ENCODE measurements at places on chromosomes 5 and 9. TPM values are rescaled to one million over a fixed set of nuclear protein-coding genes. Genes with fewer than 3 reads are reported as not detected.
A peak's percentile ranks its signal among the peaks of the same experiment; 100 is the strongest.

Gene ADAMTS19
- total RNA-seq = not detected

DNA sequence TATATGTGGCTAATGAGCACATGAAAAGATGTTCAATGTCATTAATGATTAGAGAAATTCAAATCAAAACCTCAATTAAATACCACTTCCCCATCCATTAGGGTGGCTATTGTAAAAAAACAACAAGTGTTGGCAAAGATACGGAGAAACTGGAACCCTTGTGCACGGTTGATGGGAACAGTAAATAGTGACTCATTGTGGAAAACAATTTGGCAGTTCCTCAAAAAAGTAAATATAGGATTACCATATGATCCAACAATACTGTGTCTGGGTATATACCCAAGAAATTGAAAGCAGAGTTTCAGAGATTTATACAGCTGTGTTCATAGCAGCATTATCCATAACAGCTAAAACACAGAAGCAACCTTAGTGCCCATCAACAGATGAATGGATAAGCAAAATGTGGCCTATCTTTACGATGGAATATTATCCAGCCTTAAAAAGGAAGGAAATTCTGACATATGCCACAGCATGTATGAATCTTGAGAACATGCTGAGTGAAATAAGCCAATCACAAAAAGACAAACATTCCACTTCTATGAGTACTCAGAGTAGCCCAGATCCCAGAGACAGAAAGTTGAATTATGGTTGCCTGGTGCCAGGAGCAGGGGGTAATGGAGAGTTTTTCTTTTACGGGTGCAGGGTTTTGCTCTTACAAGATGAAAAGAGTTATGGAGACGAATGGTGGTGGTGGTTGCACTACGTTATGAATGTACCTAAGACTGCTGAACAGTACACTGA lies 41.4 kb upstream of the LRRC14B start:
- no peak overlapping the region for H3K27ac ChIP-seq
- H3K36me3 ChIP-seq = no peaks in the 10 kb centered on the region
- no peak overlapping the region for H3K4me3 ChIP-seq
- no peaks in the 10 kb centered on the region for H3K4me1 ChIP-seq

GRCh38 chr5:128276537-128277216 lies 193.1 kb downstream of the SLC12A2 start:
- H3K4me1 ChIP-seq = no peaks in the 10 kb centered on the region
- no peak overlapping the region for H3K27ac ChIP-seq
- H3K27me3 ChIP-seq = no peaks in the 10 kb centered on the region
- no peak overlapping the region for H3K4me3 ChIP-seq

Gene LRRC70
- 0.90 TPM for total RNA-seq

DNA sequence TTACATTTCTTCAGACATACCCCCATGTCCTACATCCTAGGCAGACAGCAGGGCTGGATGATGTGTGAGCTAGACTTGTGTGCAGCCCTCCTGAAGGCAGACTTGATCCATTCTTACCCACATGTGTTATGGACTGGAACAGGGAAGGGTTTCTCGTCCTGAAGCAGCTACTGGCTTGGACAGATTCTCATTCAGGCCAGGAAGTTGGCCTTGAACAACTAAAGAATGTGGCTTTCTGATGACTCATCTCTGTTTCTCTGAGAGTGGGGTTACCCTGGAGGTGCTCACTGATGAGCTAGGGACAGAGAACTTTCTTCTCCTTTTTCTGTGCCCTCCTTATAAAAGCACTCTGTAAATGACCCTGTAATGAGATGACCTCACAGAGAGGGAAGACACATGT lies 246.5 kb downstream of the PCSK5 start:
- no peak for DNase-seq
- H3K36me3 ChIP-seq = no peaks in the 10 kb centered on the region
- H3K4me1 ChIP-seq = no peaks in the 10 kb centered on the region
- H3K27ac ChIP-seq = no peak overlapping the region

GRCh38 chr5:75465480-75465879 lies 45.9 kb downstream of the CERT1 start:
- no peaks in the 10 kb centered on the region for H3K36me3 ChIP-seq
- DNase-seq = no peak
- no peaks in the 10 kb centered on the region for H3K27me3 ChIP-seq
- no peak overlapping the region for H3K27ac ChIP-seq

DNA sequence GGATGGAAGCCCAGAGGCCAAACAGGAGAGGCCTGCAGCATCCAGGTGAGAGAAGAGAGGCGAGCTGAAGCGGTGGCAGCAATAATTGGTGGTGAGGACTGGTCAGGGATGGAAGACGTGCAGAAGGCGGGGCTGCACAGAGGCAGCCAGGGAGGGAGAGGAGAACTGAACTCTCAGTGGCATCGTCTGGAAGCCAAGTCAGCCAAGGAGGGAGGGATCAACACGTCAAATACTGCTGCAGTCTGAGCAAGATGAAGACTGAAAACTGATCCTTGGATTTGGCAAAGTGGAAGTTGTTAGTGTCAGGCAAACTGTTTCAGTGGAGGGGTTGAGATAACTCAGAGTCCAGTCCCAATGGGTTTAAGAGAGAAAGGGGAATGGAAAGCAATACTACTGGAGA lies 145.4 kb downstream of the CDK5RAP2 start:
- peak; percentile 35 for DNase-seq
- peaks cover 28% of the 10 kb centered on the region for H3K36me3 ChIP-seq
- peak overlapping the region; percentile 51 for H3K27ac ChIP-seq
- no peaks in the 10 kb centered on the region for H3K27me3 ChIP-seq

GRCh38 chr9:85173967-85174366 lies 504.4 kb downstream of the NTRK2 start:
- H3K4me1 ChIP-seq = no peaks in the 10 kb centered on the region
- no peak overlapping the region for H3K27ac ChIP-seq
- peaks cover 2% of the 10 kb centered on the region for H3K27me3 ChIP-seq
- H3K36me3 ChIP-seq = no peaks in the 10 kb centered on the region
- no peak for DNase-seq

Gene ALDH1A1
- total RNA-seq = 41.8 TPM

- no peaks in the 10 kb centered on the region for H3K4me1 ChIP-seq
- no peak overlapping the region for H3K4me3 ChIP-seq
- DNase-seq = no peak
- no peak overlapping the region for H3K27ac ChIP-seq
- H3K27me3 ChIP-seq = no peaks in the 10 kb centered on the region
Measured at GRCh38 chr5:170256571-170256970, 23.8 kb downstream of the C5orf58 start.

- no peaks in the 10 kb centered on the region for H3K27me3 ChIP-seq
- DNase-seq = no peak
- H3K27ac ChIP-seq = no peak overlapping the region
- no peak overlapping the region for H3K4me3 ChIP-seq
- peaks cover 19% of the 10 kb centered on the region for H3K4me1 ChIP-seq
Measured at GRCh38 chr5:143499480-143500114, 96.1 kb upstream of the NR3C1 start.

- H3K36me3 ChIP-seq = no peaks in the 10 kb centered on the region
- no peak overlapping the region for H3K4me3 ChIP-seq
- peaks cover 8% of the 10 kb centered on the region for H3K4me1 ChIP-seq
- no peak overlapping the region for H3K27ac ChIP-seq
Measured at GRCh38 chr5:171907725-171908343, 98.6 kb downstream of the FBXW11 start.

Gene PARP8
- 2.5 TPM for total RNA-seq

Gene WHRN
- total RNA-seq = 0.62 TPM

DNA sequence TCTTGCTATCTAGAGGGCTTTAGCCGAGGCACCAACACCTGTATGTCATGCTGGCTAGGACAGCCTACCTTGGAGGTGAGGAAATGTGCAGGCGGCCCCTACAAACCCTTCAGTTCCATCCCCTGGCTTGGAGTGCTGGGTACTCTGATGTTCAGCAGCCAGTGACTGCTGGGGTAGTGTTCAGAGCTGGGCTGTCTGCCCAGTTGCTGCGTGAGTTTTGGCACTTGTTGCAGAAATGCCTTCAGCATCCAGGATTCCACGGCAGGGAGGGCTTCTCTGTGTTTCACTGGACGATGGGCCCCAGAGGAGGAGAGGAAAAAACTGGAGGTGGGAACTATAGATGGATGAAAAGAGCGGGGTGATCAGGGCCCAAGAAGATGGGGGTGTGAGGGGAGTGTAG lies 10.4 kb downstream of the SWI5 start:
- no peaks in the 10 kb centered on the region for H3K27me3 ChIP-seq
- H3K4me3 ChIP-seq = no peak overlapping the region
- peaks cover 36% of the 10 kb centered on the region for H3K36me3 ChIP-seq
- H3K27ac ChIP-seq = no peak overlapping the region

DNA sequence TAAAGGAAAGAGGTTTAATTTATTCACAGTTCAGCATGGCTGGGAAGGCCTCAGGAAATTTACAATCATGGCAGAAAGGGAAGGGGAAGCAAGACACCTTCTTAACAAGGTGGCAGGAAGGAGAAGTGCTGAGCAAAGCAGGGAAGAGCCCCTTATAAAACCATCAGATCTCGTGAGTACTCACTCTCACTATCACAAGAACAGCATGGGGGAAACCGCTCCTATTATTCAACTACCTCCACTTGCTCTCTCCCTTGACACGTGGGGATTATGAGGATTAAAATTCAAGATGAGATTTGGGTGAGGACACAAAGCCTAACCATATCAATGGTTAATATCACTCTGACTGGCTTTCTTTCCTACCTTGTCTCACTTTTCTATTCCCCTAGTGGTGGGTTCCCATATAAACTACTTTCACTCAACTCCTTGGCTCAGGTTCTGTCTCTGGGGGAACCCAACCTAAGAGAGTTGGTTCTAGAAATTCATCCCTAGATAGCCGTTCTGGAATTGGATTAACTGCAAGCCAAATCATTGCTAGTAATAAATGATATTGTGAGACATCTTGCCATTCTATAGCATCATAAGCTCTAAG lies 749.8 kb upstream of the GRAMD2B start:
- no peaks in the 10 kb centered on the region for H3K27me3 ChIP-seq
- H3K27ac ChIP-seq = no peak overlapping the region
- DNase-seq = no peak
- H3K36me3 ChIP-seq = no peaks in the 10 kb centered on the region
- peaks cover 6% of the 10 kb centered on the region for H3K4me1 ChIP-seq

GRCh38 chr9:131739959-131740648 lies at the start of gene RAPGEF1:
Gene RAPGEF1 (minus strand): TSS chr9:131740076. CDS start chr9:131739830, 246 bp downstream.
- H3K4me3 ChIP-seq = peak within 1 kb of the TSS; percentile 71
- DNase-seq = peak; percentile 80
- H3K27me3 ChIP-seq = no peaks in the 10 kb centered on the region
- H3K4me1 ChIP-seq = peaks cover 47% of the 10 kb centered on the region

Gene CDHR2
- total RNA-seq = 0.30 TPM

DNA sequence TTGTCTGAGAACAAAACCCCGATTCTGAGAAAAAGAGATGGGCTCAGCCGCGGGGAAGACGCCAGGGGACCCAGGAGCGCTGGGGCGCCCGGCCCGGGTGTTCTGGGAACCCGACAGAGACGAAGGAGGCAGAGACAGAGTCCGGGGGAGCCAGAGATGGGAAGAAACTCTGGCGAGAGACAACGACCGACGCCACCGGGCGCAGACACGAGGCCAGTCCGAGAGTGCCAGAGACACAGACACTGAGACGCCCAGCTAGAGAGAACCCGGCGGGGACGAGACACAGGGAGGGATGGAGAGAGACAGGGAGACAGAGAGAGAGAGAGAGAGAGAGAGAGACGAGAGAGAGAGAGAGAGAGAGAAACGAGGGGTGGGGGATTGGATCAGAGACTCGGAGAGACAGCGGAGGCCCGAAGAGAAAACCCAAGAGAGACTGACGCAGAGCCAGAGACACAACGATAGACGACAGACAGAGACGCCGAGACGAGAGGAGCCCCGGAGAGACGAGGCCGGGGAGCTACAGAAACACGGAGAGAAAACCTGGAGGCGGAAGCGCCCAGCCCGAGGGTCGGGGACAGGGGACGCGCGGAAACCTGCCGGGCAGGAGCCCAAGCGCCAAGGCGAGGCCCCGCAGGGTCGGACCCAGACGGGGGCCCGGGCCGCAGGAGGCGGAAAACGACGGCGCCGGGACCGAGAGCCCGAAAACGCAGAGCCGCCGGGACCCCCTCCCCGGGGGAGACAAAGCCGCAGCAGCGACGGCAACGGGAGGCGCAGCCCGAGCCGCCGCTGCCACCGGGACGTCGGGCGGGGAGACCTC lies 3.3 kb downstream of the NR5A1 start:
- no peak overlapping the region for H3K27ac ChIP-seq
- DNase-seq = no peak
- H3K36me3 ChIP-seq = no peaks in the 10 kb centered on the region
- H3K27me3 ChIP-seq = peaks cover 68% of the 10 kb centered on the region

GRCh38 chr9:96655198-96655851 lies at the start of gene PRXL2C:
Gene PRXL2C (minus strand): TSS chr9:96655317. CDS start chr9:96655281, 36 bp downstream.
- no peaks in the 10 kb centered on the region for H3K36me3 ChIP-seq
- peak within 1 kb of the TSS; percentile 69 for H3K4me3 ChIP-seq
- peak; percentile 90 for DNase-seq
- H3K4me1 ChIP-seq = peaks cover 29% of the 10 kb centered on the region

Gene SCGB3A1
- 0.46 TPM for total RNA-seq

Gene TMEM252
- not detected for total RNA-seq

DNA sequence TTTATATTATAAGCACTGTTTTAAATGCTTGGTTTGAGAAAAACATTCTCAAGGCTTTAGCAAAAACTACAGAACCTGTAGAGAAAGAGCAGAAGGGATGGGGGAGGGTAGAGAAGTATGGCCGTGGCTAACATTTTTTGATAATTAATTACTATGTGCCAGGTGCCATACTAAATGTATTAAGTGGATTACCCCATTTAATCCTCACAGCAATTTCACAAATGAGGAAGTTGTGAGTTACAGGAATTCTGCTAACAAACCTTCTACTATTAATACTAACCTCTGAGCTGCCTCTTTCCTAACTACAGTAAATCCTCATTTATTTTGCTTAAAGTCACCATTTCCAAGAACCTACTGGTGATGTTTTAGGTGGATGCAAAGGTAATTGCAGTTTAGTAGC lies 157.9 kb downstream of the RNF180 start:
- H3K36me3 ChIP-seq = no peaks in the 10 kb centered on the region
- no peaks in the 10 kb centered on the region for H3K27me3 ChIP-seq
- no peak overlapping the region for H3K27ac ChIP-seq
- no peak for DNase-seq

DNA sequence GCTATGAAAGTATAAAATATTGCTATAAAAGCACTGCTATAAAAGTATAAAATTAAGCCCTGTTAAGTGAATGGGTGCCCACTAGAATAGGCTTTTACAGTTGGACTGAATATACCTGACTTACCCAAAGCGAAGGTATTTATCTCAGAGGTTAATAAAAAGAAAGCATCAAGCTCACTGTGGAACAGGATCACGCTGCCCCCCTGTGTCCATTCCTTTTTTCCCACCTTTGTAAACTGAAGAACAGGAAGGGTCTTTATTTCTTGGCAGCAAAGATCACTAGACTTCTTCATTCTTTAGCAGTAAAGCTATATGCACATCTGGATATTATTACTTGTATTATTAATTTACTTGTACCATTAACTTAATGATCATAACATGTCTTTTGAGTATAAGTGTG lies 22.1 kb upstream of the PLPP6 start:
- H3K4me1 ChIP-seq = no peaks in the 10 kb centered on the region
- H3K27ac ChIP-seq = no peak overlapping the region
- H3K27me3 ChIP-seq = no peaks in the 10 kb centered on the region
- DNase-seq = no peak
- no peak overlapping the region for H3K4me3 ChIP-seq

DNA sequence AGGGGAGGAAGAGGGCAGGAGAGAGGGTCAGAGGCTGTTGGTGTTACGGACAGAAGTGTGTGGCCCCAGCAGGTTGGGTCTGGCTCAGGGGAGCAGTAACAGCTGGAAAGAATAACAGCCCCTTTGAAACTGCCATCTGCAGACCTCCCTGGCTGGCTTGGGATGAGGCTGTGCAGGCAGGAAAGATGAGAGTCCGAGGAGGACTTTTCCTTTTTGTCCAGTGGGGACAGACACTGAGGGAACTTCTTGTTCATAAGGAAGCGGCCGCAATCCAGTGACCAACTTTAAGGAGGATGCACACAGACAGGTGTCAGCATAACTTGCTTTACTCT lies 14.8 kb upstream of the PLEKHG4B start:
- no peak overlapping the region for H3K4me3 ChIP-seq
- no peaks in the 10 kb centered on the region for H3K4me1 ChIP-seq
- H3K27ac ChIP-seq = no peak overlapping the region
- no peaks in the 10 kb centered on the region for H3K27me3 ChIP-seq
- no peak for DNase-seq
- H3K36me3 ChIP-seq = no peaks in the 10 kb centered on the region
